CD4-positive, alpha-beta T cell treated with Interferon alpha-2 for 1 hour (primary cell): ENCODE measurements at places on chromosomes 1 and 21.

GRCh38 chr1:204362984-204363334 is 3.2 kb upstream of the PLEKHA6 start:
- no peak for DNase-seq

- no peak for DNase-seq
Observed at GRCh38 chr1:154725865-154726264, 117.9 kb upstream of the ADAR start.

DNA sequence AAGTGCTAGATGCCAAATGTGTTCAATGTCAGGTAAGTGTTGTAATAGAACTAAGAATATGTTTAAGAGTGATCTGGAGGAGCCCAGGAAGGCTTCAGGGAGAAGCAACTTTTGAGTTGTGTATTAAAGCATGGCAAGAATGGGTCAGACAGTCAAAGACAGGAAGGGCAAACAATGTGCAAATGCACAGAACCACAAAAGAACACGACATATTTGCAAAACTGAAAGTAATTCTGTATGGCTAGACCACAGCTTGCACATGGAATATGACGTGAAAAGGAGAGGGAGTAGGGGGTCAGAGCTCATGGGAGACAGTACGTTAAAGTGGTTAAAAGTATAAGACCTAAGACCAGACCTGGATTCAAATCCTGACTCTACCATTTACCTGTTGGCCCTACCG is 7.1 kb upstream of the SORT1 start:
- peak; percentile 15 for DNase-seq

DNA sequence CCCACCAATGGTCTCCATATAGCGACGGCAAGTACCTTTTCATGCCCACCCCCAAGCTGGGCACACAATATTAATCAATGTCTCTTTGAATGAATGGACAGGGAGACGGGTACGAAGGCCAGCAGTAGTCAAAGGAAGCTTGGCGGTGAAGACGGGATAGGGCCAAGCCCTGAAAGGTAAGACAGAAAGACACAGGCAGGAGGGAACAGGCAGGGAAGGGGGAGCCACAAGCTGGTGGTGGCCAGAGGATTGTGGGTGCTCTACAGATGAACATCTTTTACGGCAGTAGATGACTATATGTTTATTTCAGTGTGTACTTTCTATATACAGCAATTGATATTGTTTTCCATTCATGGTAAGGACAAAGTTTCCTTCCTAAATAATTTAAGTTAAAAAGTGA is 16.3 kb downstream of the CAPZB start:
- DNase-seq = no peak

GRCh38 chr1:195867638-195868037 is 740.6 kb downstream of the KCNT2 start:
- DNase-seq = no peak

DNA sequence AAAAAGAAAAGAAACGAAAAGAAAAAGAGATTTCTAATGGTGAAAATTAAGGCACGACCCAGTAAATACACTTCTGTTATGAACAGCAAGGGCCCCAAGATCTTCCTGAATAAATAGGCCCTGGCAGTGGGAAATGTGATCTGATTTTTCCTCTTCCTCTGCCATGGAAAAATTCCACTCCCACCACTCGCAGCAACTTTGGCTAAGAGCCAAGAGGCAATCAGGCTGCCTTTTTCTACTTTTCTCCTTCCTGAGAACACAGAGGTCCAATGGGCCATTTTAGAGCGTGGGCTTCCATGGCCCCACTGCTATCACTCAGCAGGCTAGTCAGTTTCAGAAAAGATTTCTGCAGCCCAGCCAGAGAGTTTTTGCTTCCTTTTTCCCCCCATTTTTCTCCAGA is 33.7 kb upstream of the AK4 start:
- no peak for DNase-seq

GRCh38 chr1:204207136-204207616 is 6.6 kb downstream of the GOLT1A start:
- DNase-seq = peak; percentile 41

DNA sequence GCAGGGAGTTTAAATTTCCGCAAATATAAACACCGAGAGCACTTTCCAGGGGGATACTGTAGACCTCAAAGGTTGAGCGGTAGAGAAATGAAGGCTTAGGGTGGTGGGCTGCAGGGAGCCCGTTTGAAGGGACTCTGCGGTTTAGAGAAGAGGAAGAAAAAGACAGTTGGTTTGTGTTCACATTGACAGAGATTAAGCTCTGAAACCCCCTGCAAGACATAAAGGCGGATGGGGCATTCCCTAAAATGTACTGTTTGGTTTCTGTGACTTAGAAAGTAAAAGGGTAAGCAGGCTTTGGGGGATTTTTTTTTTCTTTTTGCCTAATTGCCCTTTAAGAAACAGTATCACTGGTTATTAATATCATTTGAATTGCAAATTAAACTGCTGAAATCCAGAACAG is 1.3 kb downstream of the KAZN start:
- DNase-seq = no peak

DNA sequence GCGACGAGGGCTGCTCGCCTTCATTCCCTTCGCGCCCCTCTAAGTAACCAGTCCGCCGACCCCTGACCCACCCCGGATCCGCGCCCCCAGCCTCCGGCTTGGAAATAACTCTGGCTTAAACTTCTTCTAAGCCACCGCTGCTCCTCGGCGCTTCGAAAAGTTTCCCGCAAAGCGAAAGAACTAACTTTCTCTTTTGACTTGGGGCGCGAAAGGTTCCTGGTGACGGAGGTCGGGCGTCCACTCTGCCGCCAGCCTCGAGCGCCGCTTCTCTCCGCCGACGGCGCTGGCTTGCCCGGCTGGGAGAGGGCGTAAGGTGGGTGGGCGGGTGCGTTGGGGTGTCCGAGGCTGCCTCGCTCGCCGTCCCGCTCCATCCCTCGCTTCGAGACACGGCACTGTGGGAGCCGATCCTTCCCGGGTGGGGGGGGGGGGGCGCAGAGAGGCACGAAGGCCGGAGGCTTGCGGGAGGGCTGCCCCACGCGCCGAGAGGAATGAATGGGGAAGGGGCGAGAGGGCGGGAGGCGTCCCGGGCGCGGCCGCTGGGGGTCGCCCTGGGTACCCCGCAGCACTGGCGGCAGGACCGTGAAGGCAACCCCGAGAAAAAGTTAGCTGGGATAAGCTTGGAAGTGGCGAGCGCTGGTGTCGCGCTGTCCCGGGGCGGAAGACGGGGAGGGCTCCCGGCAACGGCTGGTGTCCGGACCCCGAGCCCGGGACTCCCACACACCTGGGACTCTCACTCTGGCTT is 569 bp downstream of the ATF3 start:
- DNase-seq = peak; percentile 68

GRCh38 chr1:85030536-85030935 is 17.8 kb downstream of the MCOLN3 start:
- DNase-seq = no peak

- no peak for DNase-seq
Observed at GRCh38 chr1:84771895-84772294, 81.6 kb upstream of the SSX2IP start.

GRCh38 chr1:54794451-54795355 is 6.4 kb downstream of the TTC22 start:
- DNase-seq = no peak

DNA sequence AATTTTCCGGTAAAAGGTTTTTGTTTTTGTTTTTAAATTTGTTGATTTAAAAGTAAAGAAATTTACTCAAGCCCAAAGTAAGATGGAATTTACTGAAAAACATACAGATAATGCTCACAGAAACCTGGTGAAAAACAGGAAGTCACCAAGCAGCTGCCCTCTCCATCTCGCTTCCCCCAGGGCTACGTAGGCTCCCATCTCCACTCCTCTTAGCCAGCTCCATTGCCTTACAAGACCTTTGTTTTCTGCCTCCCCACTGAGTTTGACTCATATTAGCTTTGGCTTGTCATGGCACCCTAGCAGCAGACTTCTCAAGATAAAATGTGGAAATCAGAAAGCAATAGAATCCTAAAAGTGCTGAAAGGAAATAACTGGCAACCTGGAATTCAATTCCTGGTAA is 57.9 kb downstream of the PHTF1 start:
- no peak for DNase-seq

DNA sequence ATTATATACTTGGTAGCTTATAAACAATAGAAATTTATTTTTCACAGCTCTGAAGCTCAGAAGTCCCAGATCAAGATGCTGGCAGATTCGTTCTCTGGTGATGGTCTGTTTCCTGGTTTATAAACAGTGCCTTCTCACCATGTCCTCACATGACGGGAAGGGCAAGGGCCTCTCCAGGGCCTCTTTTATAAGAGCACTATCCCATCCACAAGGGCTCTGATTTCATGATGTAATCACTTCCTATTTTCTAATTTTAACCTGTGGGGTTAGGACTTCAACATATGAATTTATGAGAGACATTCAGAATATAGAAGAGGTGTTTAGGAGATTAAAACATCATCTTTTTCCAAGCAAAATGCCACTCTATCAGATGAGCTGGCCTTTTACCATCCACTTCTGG is 32.1 kb upstream of the PLPPR4 start:
- DNase-seq = no peak

DNA sequence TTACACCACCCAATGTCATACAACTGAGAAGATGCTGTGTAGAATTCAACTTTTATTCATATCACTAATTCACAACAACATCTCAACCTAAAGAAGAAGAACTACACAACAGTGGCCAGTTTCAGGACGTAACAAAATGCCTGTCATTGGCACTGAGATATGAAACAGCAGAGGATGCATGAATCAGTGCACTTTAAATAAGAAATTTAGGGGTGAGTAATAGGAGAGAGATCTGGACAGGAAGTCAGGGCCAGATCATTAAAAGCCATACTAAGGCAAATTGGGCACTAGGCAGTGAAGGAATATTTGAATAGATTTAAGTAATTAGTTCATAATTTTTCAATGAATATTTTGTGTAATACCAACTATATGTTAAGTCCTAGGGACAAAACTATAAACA is 510.5 kb downstream of the PLPP3 start:
- no peak for DNase-seq

- DNase-seq = no peak
Observed at GRCh38 chr21:35606578-35606977, 453.7 kb downstream of the SETD4 start.

DNA sequence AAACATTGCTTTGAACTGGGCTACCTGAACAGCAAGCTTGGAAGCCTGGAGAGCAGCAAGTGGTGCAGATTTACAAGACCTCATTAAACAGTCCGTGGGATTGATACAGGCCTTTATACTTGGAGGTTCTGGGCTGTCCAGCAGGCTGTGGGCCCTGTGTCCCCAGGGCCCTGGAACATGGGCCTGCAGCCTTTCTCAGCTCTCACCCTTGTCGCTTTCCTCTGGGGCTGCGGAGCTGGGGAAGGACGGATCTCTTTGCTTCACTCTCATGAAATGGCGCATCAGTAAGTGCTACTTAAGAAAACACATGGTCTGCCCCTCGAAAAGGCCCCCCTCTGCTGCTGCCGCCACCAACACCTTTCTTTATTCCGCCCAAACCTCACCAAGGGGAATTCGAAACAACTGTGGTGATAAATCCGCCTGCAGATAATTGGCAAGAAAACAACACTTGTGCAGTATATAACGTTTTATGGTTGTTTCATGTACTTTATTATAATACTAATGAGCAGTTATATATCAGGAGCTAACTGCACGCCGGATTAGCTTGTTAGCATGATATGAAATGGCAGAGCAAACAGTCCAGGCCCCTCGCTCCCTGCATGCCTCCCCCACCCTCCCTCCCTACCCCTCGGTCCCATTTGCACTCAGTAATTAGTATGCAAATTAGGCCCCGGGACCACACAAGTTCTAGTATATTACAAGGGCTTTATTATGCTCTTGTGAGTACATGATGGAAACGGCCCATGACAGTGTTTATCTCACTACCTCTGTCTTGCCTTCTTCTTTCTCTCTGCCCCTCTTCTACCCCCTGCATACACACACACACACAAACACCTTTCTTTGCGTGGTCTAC is 131.5 kb downstream of the RNF220 start:
- no peak for DNase-seq

GRCh38 chr1:185059950-185060571 is 14.7 kb downstream of the RNF2 start:
- no peak for DNase-seq

DNA sequence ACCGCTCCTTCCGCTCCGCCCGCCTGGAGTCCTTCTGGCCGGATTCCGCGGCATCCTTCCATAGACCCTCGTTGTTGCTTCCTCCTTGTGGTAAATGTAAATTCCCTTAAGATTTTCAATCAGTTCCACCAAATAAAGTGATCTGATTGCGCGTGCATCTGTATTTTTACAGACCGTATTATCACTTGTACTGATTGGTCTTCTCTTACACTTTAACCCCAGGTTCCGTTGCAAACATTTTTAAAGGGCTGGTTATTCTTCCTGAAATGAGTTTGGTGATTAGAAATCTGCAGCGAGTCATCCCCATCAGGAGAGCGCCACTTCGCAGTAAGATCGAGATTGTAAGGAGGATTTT is 483 bp downstream of the YBEY start:
- no peak for DNase-seq

- DNase-seq = peak; percentile 13
Observed at GRCh38 chr1:176691251-176692228, 228.6 kb downstream of the PAPPA2 start.

GRCh38 chr1:234899041-234899729 is 229.5 kb downstream of the TOMM20 start:
- DNase-seq = no peak

- no peak for DNase-seq
Observed at GRCh38 chr1:27575840-27576331, 28.1 kb downstream of the AHDC1 start.

DNA sequence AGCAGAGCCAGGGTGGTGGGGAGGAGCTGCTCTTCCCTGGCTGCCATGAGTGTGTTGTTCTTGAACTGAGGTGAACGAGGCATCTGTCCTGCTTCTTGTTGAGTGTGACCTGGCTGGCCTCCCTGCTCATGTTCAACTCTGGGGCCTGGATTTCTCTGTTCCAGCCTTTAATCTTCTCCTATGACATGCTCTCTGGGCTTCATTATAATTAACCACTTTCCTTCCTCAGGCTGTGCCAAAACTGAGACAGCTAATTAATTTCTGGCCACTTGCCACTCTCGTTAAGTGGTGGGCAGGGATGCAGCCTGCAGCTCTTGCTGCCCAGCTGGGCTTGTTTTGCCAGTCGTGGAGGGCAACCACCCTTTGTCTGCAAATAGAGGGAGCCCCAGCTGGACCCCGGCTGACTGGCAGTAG is 23.3 kb downstream of the OPRD1 start:
- no peak for DNase-seq
